ENCODE measurements at places on chromosomes 3 and 15. TPM values are rescaled to one million over a fixed set of nuclear protein-coding genes. Genes with fewer than 3 reads are reported as not detected.

GRCh38 chr3:105613120-105613519 is 246.4 kb downstream of the ALCAM start:
- DNase-seq: no peak

- peak; percentile 14 for DNase-seq
Observed at GRCh38 chr15:37764733-37765191, 169.7 kb upstream of the TMCO5A start.

- DNase-seq: no peak
Observed at GRCh38 chr15:40660686-40661085, 34.3 kb upstream of the RAD51 start.

- no peak for DNase-seq
Observed at GRCh38 chr3:19825193-19825592, 108.8 kb downstream of the EFHB start.

GRCh38 chr15:36364377-36364776 is 215.0 kb upstream of the CDIN1 start:
- DNase-seq: no peak

GRCh38 chr3:31762097-31762764 is 218.8 kb downstream of the OSBPL10 start:
- DNase-seq: no peak

DNA sequence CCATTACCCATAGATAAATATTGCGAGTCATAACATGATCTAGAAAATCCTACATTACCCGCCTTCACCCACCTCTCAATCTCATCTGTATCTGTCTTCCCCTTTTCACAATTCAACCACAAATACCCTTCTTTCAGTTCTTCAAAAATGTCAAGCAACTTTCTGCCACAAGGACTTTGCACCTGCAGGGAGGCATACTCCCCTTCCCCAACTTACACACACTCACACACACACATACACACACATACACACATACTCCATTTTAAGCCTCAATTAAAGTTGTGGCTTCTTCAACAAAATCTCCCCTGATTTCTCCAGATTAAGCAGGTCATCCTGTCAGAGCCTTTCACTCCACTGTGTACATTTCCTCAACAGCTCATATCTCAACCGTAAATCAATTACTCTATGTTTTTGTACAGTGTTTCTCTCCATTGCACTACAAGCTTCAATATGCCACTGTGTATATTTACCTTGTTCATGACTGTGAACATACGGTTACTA is 33.1 kb upstream of the CCDC50 start:
- no peak for DNase-seq

DNA sequence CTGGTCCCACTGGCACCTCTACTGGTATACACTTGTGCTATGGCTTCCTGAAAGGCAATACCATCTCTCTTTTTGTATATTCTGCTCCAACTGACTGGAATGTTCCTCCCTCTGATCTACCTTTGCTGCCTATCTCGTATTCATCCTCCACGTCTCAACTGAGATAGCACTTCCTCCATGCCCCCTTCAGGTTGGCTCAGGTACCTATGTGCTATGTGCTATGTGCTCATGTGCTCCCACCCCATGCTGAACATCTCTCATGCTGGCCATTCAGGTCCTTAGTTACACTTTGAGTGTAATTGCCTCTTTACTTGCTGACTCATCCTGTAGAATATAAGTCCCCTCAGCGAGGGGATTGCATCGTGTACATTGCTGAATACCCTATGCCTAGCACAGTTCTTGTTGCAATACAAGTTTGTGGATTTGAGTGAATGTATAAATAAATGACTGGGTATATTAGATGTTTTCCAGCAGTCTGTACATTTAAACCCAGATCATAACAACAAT is 156.9 kb downstream of the SOX2 start:
- DNase-seq: no peak

GRCh38 chr15:81511138-81511537 is 137.1 kb upstream of the TMC3 start:
- DNase-seq: no peak

DNA sequence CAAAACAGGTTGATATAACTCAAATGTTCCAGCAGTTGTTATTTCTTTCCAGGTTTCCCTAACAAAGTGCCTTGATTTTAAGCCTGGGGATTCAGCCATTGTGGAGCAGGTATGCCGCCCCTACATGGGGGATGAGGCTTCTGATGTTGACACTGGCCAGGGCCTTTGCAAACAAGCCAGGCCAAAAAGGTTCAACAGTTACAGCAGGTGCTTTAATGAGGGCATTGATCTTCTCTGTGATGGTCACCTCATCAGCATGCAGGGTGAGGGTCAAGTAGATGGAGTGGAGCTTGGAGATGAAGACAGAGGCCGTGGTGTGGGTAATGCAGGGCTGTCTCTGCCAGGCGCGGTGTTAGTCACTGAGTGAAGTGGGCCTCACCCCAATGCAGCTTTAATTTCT is 22.6 kb upstream of the EHHADH start:
- no peak for DNase-seq

DNA sequence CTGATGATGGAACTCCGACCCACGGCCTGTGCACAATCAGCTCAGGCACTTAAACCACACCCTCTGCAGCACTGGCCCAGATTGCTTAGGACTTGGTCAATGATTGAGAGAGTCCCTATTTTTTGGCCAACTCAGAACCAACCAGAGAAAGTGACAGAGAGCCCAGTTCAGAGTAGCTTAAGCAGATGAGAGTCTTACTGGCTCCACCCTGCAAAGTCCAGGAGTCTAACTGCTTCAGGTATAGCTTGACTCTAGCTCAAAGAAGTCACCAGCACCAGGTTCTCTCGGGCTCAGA is 20.1 kb downstream of the SLC6A20 start:
- no peak for DNase-seq

GRCh38 chr3:86029590-86029989 is 961.4 kb downstream of the VGLL3 start:
- no peak for DNase-seq

DNA sequence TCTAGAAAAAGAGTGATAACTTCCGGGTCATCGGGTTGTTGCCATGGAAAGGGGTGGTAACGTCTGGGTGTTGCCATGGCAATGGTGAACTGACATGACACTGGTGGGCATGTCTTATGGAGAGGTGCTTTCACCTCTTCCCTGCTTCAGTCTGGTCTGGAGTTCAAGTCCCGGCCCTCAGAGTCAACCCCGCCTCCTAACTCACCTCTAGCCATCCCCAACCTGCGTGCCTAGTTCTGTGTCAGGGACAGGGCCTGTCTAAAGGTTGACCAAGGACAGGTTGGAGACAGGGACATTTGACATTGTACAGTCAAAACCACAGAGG is 96.0 kb downstream of the LSM3 start:
- no peak for DNase-seq

- no peak for DNase-seq
Observed at GRCh38 chr15:27479296-27480140, 508.5 kb downstream of the GABRG3 start.

DNA sequence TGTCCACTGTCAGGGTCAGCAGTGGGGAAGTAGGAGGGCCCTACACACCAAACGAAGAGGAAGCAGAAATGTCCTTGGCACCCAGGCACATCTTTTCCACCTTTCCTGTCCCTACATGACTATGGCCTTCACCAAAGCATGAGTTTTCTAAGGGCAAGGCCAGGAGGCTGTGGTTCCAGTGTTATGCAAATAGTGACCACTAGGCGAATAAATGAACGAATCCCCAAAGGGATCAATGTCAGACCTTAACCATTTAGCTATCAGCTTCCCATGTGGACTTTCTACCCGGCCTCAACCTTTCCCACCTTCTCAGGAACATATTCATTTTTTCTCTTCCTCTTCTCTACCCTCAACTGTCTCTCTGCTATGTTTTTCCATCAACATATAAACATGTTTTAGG is 63.1 kb downstream of the NTRK3 start:
- DNase-seq: no peak

DNA sequence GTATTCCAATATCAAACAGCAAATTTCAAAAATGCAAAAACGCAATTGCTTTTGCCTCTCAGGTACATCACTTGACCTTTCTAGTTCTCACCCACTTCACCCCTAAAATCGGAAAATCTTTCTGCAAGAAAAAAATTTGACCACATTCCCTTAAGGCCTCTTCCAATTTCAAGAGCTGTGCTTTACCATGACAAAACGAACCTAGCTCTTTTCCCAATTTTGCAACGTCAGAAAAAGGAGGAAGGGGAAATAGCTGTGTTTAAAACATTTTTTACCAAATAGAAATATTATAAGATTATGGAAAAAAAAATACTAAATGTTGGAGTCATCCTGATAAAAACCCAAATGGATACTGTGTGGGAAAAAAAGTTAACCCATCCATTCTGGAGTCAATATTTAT is 1.1 kb upstream of the NR2C2 start:
- no peak for DNase-seq

GRCh38 chr3:40382617-40382979 is 4.4 kb upstream of the ENTPD3 start:
- no peak for DNase-seq

DNA sequence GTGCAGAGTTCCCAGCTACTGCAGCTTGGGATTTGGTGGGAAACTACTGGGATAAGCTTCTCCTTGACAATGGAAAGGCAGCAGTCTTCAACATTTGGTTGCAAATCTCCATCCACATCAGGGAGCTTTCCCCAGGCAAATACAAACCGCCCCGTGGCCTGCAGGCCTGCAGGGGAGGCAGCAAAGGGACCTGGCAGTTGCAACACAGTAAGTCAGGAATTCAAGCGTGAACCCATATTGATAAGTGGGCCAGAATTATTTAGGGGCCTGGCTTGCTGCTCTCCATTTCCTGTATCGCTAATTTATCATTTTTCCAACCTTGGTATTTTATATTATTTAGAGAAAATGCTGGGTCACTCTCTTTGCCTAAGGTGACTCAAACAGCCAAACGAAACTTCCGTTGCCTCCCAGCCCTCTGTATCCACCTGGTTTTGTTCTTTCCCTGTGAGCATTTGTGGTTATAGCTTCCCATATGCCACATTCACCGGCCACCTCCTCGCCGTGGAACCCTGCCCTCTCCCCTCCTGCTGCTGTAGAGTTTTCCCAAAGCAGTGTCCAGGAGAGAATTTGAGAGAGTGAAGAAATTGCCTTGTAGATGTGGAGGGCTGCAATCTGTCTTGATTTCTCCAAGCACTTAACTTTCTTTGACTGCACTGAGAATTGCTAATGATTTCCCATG is 34.8 kb downstream of the B3GALNT1 start:
- no peak for DNase-seq

DNA sequence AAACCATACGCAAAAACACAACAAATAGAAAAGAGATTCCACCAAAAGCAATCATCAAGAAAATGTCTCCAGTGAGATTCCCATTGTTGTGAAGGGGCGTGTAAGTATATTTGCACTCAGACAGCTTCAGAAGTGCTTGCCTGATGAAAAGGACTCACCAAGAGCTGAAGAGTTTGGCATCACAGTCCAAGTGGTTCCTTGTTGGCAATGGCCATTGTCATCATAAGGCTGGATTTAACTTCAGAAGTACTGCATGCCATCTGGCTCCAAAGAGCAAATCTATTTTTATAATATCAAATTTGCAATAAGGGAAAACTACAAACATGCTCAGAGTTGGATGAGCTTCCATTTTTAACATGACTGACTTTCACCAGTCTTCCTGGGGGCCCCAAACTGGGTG is 505.3 kb upstream of the NR2F2 start:
- no peak for DNase-seq

DNA sequence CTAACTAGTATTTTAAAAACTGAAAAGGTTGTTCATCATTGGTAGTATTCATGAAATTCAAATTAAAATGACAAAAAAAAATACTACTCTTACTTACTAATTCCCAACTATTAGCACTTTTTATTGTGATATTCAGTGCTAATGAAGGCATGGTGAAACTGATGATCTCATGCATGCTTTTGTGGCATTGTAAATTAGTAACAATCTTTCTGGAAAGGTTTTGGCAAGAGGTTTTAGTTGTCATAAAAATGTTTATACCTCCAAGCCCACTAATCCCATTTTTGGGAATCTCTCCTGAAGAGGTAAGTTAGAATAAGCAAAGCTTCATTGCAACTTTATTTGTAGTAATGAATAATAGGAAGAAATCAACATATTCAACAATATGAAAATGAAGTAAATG is 53.0 kb downstream of the LYSMD4 start:
- no peak for DNase-seq

DNA sequence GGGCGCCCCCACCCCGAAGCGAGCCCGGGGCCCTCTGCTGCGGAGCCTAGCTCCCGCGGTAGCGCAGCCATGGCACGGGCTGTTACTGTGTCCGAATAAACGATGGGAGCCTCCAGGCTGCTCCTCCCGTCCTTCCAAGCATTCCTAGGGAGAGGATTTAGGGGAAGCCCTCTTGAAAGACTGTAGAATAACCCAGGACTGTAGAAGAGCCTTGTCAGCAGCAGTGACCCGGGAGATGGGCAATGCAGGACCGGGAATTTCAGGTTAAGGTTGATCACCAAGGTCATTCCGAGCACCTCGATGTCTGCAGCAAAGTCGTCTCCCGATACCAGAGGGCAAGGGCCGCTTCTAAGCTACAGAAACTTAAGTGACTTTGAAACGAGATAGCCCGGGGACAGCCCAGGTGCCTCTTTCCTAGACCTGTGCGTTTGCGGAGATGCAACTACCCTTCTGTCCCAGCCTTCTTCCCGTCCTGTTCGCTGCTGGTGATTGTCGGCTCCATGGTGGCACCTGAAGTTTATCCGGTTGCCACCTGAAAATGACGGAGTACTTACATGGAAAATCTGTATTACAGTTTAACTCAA is 753 bp upstream of the MYO5A start:
- DNase-seq: peak; percentile 14

- no peak for DNase-seq
Observed at GRCh38 chr3:59938828-59939227, 889.0 kb upstream of the CFAP20DC start.

- no peak for DNase-seq
Observed at GRCh38 chr3:145604851-145605250, 556.1 kb downstream of the PLOD2 start.

Gene LCMT2
- total RNA-seq: 18.8 TPM

Gene LIPC
- total RNA-seq: not detected

Gene CPEB1
- 0.84 TPM for total RNA-seq

Gene TLR9
- total RNA-seq: not detected

Gene RAMAC
- 29.7 TPM for total RNA-seq

Gene NKTR
- total RNA-seq: 95.2 TPM

Gene SLC22A14
- not detected for total RNA-seq

Gene KY
- total RNA-seq: 0.52 TPM

Gene ZPLD1
- not detected for total RNA-seq

Gene CDCP1
- total RNA-seq: not detected

Gene TEX264
- total RNA-seq: 20.8 TPM

Gene PXK
- total RNA-seq: 6.1 TPM

Gene PDE12
- 20.0 TPM for total RNA-seq

Gene SNX22
- 12.9 TPM for total RNA-seq

Gene ACOX2
- 1.0 TPM for total RNA-seq

Gene DGKG
- total RNA-seq: 0.18 TPM

Gene C3orf49
- total RNA-seq: not detected

Measured in neural crest cell (in vitro differentiated cells).